Activated naive CD4-positive, alpha-beta T cell (primary cell): ENCODE measurements at places on chromosomes 7 and 10.

- DNase-seq: no peak
These were observed 39.0 kb downstream of the MAD1L1 start for GRCh38 chr7:2193575-2194305.

- DNase-seq: no peak
These were observed 11.3 kb upstream of the TAS2R40 start for GRCh38 chr7:143210541-143210940.

- no peak for DNase-seq
These were observed 2.4 kb downstream of the GBF1 start for GRCh38 chr10:102247734-102248133.

DNA sequence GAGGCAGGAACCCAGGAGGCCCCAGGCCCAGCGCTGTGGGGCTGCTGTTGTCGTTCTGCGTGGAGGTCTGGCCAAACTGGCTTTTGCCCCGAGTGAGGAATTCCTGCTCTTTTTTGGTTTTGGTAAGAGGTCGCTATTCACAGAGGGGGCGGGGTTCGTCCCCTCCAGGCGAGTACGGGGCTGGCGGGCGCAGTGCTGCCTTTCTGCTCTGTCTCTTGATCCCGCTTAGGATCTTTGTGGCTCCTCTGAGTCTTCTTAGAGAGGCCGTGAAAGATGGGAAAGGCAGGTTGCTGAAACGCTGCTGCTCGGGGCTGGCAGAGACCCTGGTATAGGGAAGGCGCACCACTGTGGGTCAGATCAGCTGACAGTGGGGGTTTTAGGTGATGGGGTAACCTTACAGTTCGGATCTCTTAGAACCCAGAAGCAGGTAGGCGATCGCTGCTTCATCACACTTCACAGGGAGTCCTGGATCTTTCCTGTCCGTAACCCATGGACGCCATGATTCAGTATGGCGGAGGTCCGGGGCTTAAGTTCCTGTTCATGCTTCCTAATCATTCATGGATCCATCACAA is 136.7 kb downstream of the KIF20B start:
- DNase-seq: no peak

- DNase-seq: no peak
These were observed 24.8 kb upstream of the EIF5AL1 start for GRCh38 chr10:79487296-79488194.

DNA sequence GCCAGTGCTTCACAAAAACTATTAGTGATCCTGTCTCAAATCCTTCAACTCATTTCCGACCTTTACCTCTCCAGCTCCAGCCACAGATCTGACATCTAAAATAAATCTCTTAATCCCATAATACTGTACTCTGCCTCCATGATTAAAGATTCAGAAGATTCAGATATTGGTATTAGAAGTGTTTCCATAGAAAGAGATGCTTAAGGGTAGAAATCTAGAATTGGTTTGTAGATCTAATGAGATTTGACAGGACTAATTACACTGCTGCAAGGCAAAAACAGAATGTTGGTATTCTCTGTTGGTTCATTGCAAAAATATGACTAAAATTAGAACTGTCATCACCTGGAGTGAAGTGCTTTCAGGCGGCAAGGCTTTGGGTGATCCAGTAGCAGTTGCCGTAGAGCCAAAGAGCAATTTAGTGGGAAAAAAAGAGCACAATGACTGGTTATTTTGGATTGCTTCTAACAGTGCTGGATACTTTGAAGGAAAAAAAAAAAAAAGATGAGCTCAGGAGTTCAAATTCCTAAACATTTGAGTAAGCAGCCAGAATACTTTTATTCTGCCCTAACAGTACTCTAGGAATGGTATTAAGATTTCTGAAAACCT is 940.1 kb upstream of the SORCS1 start:
- DNase-seq: no peak

DNA sequence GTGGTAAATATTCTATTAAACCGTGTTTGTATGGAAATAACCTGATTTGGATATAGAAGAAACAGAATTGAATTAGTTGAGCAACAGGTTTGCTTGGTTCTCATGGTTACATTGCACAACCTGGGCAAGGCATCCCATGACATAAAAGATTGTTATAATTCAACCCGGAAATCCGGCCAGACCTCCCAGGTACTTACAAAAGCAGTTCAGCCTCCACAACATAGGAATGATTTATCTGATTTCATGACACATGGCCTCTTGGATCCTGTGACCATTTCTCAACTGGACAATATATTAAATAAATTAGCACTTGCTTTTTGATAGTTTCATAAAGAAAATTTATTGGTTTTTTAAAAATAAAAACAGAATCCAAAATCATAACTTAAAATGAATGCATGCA is 55.1 kb upstream of the PTPN12 start:
- DNase-seq: no peak

DNA sequence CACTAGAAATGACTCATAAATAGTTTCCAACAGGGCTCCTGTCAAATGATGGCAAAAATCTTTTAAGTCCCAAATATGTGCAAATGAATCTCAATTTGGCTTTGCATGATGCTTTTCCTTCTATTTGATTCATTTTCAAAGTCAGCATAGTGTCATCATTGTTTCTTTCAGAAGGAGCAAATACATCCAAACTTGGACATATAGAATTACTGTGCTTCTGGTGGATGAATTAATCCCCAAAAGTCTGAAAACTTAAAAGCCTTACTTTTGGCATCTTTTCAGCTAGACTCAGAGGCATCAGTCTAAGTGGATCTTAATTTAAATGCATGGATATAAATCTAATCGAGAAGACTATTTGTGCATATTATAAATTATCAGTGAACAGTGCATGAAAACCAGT is 578.1 kb upstream of the FZD8 start:
- no peak for DNase-seq

DNA sequence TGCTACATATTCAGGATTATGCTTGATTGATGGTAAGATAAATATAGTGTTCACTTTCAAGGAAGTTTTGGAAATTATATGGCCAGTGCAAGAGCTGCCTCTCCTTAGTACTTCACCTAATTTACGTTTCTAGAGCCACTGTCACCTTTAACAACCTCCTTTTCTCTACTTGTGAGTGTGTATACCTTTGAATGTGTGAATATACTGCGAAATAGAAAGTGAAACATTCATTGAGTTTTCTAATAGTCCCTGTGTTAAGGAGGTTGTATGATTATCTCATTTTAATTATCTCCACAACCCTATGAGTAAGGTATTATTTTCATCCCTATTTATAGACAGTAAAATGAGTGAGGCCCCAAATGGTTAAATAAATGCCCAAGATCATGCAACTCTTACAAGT is 1050.5 kb downstream of the XPNPEP1 start:
- no peak for DNase-seq

GRCh38 chr7:42934291-42934690 is 2.1 kb downstream of the MRPL32 start:
- no peak for DNase-seq

DNA sequence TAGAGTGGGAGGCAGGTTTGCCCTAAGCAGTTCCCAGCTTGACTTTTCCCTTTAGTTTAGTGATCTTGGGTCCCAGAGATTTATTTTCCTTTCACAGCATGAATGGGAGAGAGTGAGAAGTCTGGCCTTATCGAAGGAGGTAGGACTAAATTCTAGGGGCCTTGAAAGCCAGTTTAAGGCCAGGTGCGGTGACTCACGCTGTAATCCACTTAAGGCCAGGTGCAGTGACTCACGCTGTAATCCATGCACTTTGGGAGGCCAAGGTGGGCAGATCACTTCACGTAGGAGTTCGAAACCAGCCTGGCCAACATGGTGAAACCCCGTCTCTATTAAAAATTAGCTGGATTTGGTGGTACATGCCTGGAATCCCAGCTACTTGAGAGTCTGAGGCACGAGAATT is 392.2 kb downstream of the ACTR3B start:
- DNase-seq: no peak

- no peak for DNase-seq
These were observed 524.4 kb downstream of the SUGCT start for GRCh38 chr7:40659231-40659630.

GRCh38 chr7:120984406-120984805 is 4.1 kb upstream of the CPED1 start:
- no peak for DNase-seq

DNA sequence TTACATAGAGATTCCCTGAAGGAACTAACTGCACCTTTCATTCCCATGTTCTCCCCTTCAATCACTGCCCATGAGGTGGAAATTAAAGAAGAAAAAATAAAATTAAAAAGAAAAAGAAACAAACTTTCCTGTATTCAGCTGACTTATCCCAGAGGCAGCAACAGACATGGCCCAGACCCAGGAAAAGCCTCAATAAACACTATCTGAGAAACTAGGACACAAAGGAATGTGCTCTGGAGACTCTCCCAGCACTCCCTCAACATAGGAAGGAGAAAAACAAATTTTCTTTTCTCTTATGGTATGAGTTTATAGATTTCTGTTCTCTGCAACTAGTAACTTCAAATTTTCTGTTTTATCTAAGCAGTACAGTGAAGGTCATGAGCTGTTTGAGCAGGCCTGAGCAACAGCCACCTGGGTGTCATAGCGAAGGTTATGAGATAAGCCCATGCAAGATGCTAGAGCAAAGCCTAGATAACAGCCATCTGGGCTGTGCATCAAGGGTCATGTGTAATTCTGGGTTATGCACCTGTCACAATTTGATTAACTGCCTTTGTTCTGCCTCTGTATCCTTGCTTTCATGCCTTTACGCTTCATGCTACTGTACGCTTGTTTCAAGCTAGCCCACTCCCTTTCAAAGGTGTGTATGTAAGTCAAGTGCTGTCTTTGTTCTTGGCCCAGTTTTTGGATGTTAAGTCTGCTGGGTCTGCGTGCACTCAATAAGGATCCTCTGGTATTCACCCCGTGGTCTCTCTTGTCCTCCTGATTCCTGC is 11.0 kb upstream of the OR6B1 start:
- no peak for DNase-seq

- DNase-seq: no peak
These were observed 61.6 kb upstream of the RNF32 start for GRCh38 chr7:156578978-156579430.

DNA sequence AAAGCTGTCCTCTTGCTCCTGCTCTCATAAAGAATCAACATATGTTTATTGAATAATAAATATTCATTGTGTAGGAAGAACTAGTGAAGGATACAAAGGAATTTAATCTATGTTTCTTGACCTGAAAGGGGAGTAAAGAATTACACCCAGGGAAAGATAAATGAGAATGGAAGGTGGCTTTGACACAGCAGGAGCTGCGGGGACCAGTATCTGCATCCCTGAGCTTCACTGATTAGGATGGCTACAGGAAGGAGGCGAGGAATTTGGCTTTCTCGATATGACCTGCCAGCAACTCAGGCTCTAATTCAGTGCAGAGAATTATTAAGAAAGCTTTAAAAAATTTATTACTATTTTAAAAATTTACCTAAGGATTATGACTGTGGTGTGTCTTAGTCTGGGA is 194.6 kb downstream of the SEC23IP start:
- no peak for DNase-seq

GRCh38 chr10:128211953-128212727 is 85.9 kb upstream of the MKI67 start:
- peak; percentile 56 for DNase-seq

DNA sequence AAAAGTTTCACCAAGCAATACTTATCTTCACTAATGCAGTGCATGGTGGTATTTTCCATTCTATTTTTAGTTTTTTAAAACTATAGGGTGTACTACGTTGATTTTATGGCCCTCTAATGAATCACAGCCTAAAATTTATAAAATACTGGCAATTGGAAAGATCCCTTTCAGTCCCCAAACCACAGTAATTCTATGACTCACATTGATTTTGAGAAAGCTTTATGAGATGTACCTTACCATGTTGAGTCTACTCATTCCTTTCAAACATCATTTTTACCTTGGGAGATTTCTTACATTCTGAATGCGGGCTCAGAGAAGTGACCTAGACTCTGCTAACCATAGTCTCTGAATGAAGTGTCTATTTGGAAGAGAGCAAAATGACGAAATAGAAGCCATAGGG is 141.6 kb downstream of the GPR85 start:
- DNase-seq: no peak

DNA sequence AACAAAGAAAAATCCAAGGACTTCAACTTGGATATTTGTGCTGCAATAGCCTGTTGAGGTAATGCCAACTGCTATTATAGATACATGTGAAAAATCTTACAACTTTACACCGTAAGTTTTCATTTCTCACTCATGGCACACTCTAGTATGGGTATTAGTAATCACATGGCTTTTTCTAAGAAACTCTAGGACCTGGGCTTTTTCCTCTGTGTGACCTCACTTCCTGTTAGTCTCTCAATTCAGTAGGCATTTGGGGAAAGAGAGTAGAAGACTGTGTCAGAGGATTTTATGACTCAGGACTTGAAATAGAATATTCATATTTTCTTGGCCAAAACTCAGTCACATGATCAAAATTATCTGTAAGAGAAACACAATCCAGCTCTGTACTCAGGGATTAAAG is 1049.9 kb downstream of the REEP3 start:
- DNase-seq: no peak

DNA sequence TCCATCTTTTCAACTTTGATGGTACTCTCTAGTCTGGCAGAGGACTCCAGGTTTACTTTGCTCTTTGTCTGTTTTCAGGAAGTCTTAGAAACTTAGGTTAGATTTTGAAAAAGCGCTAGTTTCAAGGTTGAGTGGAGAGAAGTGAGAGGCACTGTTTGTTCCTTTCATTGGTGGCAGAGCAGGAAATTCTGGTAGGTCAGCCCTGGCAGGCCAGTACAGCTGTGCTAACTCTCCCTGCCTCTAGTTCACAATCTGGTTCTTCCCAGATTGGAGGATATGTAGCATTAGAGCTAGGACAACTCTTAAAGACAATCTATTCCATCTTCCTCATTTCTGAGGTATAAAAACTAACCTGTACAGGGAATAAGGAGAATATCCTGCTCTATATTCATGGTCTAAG is 160.9 kb upstream of the FZD1 start:
- DNase-seq: no peak

DNA sequence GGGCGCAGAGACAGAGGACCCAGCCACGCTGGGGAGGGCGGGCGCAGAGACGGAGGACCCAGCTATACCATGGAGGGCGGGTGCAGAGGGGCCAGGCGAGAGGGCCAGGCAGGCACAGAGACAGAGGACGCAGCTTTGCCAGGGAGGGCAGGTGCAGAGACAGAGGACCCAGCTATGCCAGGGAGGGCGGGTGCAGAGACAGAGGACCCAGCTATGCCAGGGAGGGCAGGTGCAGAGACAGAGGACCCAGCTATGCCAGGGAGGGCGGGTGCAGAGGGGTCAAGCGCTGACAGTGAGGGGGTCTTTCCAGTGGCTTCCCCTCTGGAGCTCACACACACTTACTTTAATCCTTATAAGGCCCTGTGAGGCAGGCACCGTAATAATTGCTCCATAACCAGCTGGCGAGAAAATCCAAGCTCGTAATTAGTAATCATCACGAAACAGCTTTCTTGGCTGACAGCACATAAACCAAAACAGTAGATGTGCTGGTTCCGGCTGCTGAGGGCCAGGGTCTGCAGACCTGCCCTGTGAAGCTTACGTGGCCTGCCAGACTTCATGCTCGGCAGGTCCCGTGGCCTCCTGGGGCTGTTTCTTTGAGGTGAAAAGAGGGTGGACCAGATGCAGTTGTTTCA is 137.2 kb downstream of the VIPR2 start:
- DNase-seq: no peak
